ENCODE measurements at places on chromosomes 3 and 15.

- DNase-seq: no peak
These were observed 189.7 kb upstream of the IL12A start for GRCh38 chr3:159798951-159799350.

- no peak for DNase-seq
These were observed 11.0 kb upstream of the CAMKV start for GRCh38 chr3:49880581-49881315.

DNA sequence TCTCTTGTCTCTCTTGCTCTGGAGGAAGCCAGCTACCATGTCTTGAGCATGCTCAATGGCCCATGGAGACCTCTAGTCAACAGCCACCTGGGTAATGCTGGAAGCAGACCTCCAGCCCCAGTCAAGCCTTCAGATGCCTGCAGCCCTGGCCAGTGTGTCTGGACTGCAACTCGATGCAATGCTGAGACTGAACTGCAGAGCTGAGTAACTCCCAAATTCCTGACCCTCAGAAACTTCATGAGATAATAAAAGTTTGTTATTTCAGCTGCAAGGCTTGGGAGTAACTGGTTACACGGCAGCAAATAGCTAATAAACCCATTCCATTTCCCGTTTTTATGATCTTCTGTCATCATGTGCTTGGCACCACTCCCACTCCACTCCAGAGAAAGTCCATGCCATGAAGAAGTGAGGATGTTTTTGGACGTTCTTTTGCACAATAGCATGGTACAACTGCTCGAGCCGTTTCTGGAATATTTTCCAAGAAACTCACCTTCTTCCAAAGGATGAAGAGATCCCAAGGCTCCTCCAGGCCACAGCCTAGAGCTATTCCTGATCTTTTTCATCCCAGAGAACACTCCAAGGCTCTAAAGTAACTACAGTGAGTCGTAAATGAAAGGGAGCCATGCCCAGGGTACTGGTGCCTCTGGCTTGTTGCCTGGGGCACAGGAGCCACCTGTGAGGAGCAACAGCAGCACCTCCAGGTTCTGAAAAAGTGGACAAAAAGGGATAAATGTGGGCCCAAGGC, 72.0 kb upstream of the KLF13 start:
- no peak for DNase-seq

DNA sequence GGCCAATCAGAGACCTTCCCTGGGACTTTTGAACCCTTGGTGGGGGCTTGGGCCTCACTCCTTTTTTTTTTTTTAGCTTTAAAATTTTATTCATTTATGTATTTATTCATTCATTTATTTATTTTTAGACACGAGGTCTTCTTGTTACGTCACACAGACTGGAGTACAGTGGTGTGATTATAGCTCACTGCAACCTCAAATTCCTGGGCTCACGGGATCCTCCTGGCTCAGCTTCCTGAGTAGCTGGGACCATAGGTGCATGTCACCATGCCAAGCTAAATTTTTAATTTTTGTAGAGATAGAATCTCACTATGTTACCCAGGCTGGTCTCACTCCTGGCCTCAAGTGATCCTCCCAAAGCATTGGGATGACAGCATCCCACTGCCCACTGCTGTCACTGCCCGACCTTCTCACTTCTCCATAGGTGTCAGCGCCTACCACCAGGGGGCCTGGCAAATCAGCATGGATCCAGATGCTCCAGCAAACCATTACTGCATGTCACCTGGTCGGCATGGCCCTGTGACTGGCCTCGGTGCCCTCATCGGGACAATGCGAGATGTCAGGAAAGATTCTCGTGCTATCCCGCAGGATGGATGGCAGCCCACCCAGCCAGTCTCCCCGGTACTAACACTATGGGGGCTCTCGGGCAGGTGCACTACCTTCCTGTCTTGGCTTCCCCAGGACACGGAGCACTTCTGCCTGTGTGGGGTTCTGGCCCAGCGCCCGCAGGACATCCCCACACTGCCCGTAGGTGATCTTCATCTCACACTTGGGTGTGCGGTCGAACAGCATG, 3.0 kb downstream of the MYL3 start:
- no peak for DNase-seq

DNA sequence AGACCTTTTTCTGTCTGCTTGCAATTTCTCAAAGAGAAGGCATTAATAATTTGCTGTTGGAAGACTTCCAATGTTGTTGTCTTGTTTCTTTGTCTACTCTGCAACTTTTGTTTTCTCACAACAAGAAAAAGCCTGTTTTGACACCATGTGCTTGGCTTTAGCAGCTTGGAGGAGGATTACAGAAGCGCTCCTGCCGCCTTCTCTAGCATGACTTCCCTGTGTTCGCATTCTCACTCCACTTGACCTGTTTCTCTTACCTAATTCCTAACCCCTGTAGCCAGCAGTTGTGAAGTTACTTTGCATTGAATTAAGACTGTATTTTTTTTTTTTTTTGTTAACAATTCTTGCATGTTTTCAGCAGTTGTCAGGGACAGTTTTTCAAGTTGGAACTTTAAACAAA, 235.3 kb upstream of the GOLIM4 start:
- no peak for DNase-seq

DNA sequence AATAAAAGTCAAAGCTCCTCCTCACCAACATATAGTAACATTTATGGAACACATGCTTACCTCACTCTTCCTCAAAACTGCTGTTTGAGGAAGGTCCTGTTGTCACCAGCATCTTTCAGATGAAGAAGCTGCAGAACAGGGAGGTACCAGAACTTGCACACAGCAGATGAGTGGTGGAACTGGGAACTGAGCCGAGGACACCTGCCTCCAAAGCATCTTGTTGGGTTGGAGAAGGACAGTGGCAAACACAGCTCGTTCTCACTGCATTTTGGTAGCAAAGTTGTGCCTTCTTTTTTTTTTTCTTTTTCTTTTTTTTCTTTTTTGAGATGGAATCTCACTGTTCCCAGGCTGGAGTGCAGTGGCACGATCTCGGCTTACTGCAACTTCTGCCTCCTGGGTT, 76.0 kb downstream of the CEMIP start:
- no peak for DNase-seq

GRCh38 chr3:72678380-72678779, 169.9 kb downstream of the SHQ1 start:
- no peak for DNase-seq

- no peak for DNase-seq
These were observed 10.9 kb downstream of the SMAD3 start for GRCh38 chr15:67076147-67076843.

- DNase-seq: no peak
These were observed 19.0 kb upstream of the GHSR start for GRCh38 chr3:172467170-172467824.

DNA sequence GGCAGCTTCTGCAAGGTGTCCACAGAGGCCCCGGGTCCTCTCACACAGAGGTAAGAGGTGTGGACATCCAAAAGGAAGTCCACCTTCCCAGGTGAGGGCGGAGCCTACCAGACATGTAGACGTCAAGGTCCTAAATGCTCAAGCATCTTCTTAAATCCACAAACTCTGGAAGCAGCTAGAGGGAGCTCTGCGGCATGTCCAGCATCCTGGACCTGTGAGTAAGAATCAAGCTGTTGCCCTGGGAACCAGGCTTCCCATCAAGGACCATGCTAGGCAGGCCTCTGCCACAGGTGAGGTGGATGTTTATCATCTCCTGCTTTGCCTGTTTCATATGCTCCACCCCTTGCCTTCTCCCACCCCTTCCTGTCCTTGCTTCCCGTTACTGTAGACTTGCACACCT, 368.2 kb downstream of the GABRG3 start:
- DNase-seq: no peak

DNA sequence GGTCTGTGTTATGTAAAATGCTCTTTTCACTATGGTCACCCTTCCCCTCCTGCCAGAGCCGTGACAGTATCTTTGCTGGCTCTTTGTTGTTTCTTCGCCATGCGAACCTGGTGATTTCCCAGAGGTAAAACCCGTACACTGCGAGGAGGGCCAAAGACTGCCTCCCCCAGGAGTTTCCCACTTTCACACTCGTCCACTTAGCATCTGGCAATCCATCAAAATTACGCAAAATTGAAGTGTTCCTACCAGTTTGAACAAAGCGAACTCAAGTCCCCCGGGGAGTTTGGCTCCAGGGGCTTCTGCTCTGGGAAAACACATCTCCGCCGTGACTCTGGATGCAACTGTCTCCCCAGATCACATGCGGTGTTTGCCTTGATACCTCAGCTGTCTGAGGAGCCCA, 239.9 kb downstream of the FAM43A start:
- DNase-seq: no peak

DNA sequence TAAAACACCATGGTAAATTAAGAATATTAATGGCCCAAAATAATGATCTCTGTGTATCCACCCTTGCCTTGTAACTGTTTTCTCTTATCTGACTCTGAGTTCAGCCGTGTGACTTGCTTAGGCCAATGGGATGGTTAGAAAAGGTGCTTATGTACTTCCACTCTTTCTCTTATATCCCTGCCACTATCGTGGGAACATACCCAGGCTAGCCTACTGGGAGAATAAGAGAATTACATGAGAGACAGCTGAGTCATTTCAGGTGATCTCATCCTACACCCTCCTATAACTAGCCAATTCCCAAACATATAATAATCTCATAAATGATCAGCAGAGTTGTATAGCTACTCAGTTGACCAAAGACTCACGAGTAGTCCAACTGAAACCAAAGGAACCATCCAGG, 98.3 kb upstream of the ABI3BP start:
- no peak for DNase-seq

- DNase-seq: no peak
These were observed 23.5 kb upstream of the SLC15A2 start for GRCh38 chr3:121870717-121871116.

DNA sequence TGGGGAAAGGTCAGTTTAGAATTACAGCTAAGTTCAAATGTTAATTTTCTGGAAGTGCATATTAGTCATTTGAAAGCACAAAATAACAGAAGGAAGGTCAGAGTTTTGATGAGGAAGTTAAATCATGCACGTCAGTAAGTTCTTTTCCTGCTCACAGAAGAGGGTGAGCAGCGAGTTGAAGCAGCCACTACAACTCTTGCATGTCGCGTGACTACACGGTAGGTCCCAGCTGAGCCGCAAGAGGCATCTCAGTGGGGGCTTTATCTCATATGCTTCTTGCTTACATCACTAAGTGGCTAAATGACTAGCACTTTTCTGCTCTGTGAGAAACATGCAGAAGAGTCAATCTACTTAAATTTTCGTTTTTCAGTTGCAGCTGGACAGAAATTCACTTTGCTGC, 21.3 kb upstream of the SEC62 start:
- DNase-seq: no peak

GRCh38 chr3:47888986-47889757, 86.2 kb downstream of the DHX30 start:
- DNase-seq: no peak

DNA sequence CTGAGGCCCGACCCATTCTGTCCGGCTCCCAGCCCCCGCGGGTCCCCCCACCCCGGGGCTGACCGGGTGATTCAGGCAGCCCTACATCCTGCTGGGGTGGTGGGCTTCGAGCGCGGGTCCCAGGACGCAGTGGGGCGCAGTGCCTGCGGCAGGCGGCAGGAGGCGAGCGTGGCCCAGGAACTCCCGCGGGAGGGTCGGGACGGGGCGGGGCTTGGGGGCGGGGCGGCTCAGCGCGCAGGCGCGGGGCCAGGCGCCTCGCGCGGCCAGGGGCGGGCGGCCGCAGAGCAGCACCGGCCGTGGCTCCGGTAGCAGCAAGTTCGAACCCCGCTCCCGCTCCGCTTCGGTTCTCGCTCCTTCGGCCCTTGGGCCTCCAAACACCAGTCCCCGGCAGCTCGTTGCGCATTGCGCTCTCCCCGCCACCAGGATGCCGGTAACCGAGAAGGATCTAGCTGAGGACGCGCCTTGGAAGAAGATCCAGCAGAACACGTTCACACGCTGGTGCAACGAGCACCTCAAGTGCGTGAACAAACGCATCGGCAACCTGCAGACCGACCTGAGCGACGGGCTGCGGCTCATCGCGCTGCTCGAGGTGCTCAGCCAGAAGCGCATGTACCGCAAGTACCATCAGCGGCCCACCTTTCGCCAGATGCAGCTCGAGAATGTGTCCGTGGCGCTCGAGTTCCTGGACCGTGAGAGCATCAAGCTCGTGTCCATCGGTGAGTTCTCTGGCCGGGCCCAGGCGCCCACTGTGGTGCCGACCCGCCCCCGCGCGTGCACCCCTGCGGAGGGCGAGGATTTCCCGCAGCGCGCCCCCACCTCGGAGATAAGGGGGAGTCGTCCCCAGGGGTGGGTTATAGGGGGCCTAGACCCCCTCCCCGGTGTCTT, at the start of gene FLNB:
Gene FLNB (plus strand): TSS at position 282 of the 885 bp plus-strand sequence. CDS start 143 bp downstream, at position 425.
- DNase-seq: peak; percentile 89

GRCh38 chr3:14146381-14147065, 21.7 kb downstream of the TMEM43 start:
- DNase-seq: no peak

GRCh38 chr3:71388535-71389120, 194.9 kb downstream of the FOXP1 start:
- no peak for DNase-seq

DNA sequence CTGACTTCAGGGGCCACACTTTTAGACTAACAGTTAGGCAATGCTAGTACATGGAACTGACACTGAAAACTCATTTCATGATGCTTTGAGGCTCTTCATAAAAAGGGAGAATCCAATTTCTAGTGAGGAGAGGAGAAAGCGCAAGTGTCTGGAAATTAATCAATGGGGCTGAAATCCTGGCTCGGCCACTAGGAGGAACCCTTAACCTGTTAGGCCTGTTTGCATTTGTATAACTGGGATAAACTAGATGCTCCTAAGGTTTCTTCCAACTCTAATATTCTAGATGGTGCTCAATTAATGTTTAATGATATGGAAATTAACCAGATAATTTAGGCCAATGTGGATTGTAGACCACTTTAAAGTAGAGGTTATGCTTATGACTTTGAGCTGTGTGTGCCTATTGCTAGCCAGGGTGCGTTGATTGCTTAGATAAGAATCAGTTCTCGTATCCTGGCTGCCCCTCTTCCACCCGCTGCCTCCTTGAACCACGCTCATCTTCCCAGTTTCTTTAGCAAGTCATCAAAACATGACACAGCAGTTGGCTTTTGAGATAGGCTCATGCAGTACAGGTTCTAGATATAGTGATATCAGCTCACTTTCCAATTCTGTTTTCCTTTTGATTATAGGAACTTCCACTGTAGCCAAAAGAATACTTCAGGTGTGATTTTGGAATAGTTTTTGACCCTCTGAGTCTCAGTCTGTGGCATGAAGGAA, 16.8 kb upstream of the CRBN start:
- no peak for DNase-seq

GRCh38 chr3:143428294-143428693, 308.7 kb downstream of the CHST2 start:
- no peak for DNase-seq

GRCh38 chr3:134459562-134459961, 26.2 kb downstream of the ANAPC13 start:
- DNase-seq: no peak

All from activated CD8-positive, alpha-beta memory T cell treated with anti-CD3 and anti-CD28 coated beads, Interleukin-2, amount 50 U/mL, for 48 hours (primary cell).